AG09319 (cell line): ENCODE measurements at places on chromosomes 6 and 20.
A peak's percentile ranks its signal among the peaks of the same experiment; 100 is the strongest.

DNA sequence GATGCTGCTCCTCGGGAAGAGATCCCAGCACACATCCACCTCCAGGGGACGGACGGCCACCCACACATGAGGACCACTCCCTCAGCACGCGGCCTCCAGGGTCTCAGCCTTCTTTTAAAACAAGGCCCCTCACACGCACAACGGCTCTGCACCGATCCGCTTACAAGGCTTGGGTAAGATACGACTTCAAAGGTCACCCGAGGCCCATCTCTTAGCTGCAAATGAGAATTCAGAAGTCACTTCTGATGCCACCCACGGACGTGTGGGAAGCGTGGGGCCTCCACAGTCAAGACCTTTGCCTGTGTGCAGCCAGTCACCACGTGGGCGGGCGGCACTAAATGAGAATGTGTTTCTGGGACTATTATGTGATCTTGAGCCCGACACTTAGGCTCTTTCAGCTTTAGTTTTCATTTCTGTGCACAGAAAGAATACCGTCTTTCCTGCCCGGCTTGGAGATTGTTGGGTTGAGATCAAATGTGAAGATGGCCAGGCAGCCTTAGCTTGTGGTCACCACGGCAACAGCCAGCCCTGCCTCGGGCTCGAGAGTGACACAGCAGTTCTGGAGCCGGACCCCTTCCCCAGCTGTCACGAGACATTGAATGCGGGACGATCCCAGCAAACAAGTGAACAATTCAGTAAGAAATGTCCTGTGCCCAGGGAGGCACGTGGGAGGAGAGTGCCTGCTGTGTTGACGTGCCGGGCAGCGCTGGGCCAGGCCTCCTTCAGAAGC, 91.6 kb downstream of the RAMACL start:
- no peak for DNase-seq

DNA sequence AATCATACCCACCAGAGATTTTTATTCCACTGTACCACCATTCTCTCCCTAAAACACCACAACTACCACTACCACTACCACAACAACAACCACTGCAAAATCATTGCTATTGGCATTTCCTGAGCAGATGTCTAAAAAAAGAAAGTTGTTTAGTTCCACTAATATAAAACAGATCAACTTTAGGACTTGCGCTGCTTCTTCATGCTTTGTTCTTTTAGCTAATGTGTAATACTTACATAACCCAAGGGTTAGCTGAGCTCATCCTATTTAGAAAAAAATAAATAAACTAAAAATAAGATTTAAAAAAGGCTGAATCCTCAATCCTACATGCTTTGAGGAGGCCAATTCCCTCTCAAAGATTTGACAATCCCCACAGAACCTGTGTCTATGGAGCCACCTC, 11.4 kb downstream of the IYD start:
- DNase-seq: no peak

DNA sequence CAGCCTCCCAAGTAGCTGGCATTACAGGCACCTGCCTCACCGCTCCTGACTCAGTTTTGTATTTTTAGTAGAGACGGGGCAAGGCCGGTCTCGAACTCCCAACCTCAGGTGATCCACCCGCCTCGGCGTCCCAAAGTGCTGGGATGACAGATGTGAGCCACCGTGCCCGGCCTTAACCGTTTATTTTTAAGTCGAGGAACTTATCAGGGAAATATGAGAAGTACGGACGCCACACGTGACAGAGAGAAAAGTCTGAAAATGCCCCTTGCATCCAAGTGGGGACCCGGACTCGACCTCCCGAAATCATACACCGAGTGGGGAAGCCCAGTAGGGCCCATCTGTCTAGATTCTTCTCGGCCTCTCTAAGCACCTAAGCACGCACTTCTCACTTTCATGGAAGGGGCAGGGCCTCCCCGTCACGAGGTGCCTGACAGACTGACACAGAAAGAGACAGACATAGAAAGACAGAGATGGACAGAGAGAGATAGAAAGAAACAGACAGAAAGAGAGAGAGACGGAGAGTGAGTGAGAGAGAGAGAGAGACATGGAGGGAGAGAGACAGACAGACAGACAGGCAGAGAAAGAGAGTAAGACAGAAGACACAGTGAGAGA, 756.5 kb upstream of the DEFB115 start:
- DNase-seq: no peak

- no peak for DNase-seq
These were observed 68.0 kb downstream of the PLCG1 start for GRCh38 chr20:41205313-41205712.

DNA sequence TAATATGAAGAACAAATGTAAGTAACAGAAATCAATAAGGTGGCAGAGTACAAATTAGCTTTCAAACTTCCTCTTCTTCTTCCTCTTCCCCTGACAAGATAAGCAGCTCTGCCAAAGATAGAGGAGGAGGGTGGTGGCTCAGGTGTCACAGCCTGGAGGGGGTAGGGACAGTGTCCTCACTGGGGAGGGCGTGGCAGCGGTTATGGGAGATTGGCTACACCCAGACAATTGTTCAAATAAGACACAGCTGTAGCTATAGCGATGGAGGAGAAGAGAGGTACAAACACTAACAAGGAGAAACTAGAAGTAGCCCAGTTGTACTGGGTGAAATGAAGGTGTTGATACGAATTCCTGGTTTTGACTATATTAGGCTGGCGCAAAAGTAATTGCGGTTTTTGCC, 198.5 kb downstream of the TBXT start:
- no peak for DNase-seq

DNA sequence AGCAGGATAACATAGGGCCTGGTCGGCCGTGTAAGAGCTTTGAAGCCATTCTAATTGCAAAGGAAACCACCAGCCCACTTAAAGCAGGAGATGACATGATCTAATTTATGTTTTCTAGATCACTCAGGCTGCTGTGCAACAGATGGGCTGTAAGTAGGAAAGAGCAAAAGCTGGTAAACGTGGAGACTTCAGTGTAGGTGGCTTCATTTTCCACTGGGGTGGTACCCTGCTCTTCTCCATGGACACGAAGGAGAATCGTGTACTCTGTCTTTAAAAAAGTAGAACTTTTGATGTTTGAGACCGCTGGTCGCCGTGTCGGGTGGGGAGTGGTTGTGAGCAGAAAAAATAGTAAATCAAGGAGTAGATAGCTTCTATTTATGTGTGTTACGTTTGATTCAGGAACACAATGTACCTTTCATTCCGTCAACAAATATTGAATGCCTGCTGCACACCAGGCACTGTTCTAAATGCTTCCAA, 6.4 kb downstream of the CASS4 start:
- no peak for DNase-seq

- DNase-seq: peak; percentile 93
These were observed 99.0 kb downstream of the GMPR start for GRCh38 chr6:16337295-16337975.

DNA sequence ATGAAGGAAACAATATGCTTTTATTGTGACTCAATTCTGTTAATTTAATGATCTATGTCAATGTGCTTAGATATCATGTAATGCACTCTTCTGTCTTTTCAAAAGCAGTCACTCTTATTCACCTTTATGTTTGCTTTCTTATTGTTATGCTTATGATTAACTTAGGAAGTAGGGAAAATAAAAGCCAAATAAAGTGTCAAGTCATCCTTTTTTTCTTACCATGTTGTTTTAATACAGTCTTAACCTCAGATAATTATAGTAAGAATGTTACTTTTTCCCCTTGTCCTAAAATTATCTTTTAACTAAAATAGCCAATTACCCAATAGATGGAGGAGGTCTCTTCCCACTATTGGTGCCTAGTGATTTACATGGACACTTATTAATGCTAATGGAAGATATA, 72.6 kb downstream of the TFAP2B start:
- DNase-seq: no peak

- DNase-seq: no peak
These were observed at the start of gene TMEM151B for GRCh38 chr6:44269921-44270525. TMEM151B (plus strand) TSS chr6:44270450; CDS start chr6:44270743, 293 bp downstream.

GRCh38 chr6:7673063-7673536, 52.8 kb upstream of the BMP6 start:
- peak; percentile 51 for DNase-seq

DNA sequence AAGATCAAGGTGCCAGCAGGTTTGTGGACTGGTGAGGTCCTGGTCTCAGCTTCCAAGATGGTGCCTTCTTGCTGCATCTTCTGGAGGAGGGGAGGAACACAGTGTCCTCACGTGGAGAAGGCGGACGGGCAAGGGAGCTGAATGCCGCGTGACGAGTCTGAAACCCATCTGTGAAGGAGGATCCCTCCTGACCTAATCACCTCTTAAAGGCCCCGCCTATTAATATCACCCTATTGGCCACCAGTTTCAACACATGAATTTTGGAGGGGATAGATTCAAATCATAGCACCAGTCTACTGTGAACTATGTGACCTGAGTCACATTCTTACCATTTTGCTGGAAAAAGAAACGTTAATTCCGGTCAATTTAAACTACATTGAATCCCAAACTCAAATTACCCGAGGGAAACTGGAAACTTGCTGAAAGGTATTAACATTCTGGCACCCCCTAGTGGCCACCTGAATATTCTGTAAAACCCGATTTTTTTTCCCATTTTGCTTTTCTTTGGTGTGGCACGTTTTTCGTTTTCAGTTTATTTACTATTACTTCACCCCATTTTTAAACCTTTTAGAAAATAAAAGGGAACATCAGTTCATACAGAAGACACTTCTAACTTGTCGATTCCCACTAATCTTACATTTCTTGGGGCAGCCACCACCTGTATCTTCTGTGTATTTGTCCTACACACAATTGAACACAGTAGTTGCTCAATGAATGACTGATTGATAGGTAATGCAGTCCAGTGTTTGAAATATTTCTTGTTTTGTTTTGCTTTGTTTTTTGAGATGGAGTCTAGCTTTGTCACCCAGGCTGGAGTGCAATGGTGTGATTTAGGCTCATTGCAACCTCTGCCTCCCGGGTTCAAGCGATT, 17.9 kb upstream of the CCDC170 start:
- no peak for DNase-seq

GRCh38 chr20:2879146-2879545, 5.9 kb downstream of the PTPRA start:
- DNase-seq: peak; percentile 72

- no peak for DNase-seq
These were observed 62.0 kb downstream of the ATXN1 start for GRCh38 chr6:16698997-16699868.

- DNase-seq: peak; percentile 28
These were observed 215.2 kb downstream of the NFATC2 start for GRCh38 chr20:51327251-51327841.

DNA sequence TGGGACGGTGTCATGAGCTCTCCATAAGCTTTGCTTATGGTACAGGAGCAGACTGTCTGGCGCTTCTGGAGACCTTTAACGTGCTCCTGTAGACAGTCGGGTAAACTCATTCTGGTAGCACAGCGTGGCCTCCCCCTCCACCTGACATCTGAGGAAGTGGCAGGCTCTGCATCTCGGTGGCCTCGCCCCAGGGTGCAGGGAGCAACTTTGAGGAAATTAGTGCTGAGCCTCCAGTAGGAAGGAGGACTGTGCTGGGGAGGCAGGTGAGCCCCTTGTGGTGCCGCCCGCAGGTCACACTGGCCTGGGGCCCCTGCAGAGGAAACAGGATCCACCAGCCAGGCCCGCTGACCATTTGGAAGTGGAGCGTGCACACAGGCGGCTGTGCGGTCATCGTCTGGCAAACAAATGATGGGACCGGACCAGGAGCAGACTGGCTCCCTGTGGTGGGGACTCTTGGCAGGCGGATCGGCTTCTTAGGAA, 57.9 kb downstream of the SYNJ2 start:
- DNase-seq: no peak

- DNase-seq: no peak
These were observed 19.4 kb upstream of the CLDN20 start for GRCh38 chr6:155244434-155244833.

DNA sequence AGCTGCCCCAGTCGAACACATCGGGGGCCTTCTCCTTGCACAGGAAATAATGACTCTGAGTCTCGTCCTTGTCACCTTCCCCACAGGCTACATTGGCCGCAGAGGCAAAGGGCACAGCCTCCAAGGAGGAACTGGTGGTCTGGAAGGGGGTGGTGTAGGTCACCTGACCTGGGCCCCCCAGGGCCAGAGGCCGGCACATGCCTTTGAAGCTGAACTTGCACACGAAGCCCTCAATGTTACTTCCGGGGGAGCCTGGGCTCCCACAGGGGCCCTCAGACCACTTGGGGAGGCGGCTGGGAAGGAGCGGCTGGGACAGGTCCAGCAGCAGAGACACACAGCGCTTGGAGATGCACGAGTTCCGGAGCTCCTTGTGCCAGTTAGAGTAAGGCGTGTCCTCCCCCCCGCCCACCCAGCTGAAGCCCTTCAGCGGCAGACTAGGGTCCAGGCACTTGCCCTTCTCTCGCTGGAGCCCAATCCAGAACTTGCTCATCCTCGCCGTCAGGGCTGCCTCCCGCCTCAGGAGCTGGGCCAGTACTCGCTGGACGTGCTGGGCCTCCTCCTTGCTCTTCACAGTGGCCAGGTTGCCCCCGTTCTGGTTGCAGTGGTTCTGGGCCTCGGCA, 578 bp downstream of the CD93 start:
- no peak for DNase-seq

DNA sequence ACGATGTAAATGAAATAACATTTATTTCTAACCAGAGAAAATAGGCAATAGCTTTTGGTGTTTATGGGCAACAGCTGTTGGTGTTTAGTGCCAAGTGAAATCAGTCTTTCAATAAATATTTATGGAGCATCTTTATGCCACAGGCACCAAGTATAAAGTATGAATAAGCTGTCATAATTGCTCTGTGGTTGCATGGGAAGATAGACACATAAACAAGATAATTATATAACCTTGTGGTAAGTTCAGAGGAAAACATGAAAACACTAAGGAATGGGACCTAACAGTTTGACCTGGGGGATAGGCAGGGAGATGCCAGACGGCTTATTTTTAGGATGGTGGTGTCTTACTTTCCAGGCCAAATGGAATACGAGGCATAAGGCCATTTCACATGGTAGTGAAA, 110.9 kb downstream of the GFRAL start:
- DNase-seq: no peak

- DNase-seq: no peak
These were observed 226.9 kb downstream of the TFAP2B start for GRCh38 chr6:51045548-51045947.

- DNase-seq: no peak
These were observed 3.1 kb upstream of the EMILIN3 start for GRCh38 chr20:41369673-41370072.

- DNase-seq: no peak
These were observed 41.7 kb downstream of the SLC16A10 start for GRCh38 chr6:111129013-111129412.
